ENCODE measurements at places on chromosomes 16 and 17.
A peak's percentile ranks its signal among the peaks of the same experiment; 100 is the strongest.

DNA sequence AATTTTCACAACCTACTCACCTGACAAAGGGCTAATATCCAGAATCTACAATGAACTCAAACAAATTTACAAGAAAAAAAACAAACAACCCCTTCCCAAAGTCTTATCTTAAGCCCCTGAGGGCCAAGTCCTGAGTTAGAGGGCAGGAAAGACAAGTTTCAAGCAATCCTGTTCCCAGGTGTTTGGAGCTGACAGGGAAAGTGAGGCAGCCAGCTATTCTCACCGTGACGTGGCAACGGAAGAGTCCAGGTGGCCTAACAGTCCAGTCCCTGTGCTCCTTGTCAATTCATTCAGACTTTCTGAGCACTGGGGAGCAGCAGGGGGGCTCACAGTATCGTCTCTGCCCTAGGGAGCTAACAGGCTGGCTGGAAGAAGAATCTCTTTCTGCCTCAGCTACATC, 89.7 kb upstream of the RCVRN start:
- DNase-seq = no peak

- DNase-seq = no peak
Observed at GRCh38 chr16:6827931-6828330, 504.7 kb upstream of the RBFOX1 start.

GRCh38 chr17:78763561-78763960, 18.5 kb downstream of the CYTH1 start:
- DNase-seq = peak; percentile 82

GRCh38 chr17:78340183-78340955, 19.5 kb downstream of the SOCS3 start:
- peak; percentile 52 for DNase-seq

- peak; percentile 20 for DNase-seq
Observed at GRCh38 chr17:42111871-42112551, 503 bp downstream of the DHX58 start.

DNA sequence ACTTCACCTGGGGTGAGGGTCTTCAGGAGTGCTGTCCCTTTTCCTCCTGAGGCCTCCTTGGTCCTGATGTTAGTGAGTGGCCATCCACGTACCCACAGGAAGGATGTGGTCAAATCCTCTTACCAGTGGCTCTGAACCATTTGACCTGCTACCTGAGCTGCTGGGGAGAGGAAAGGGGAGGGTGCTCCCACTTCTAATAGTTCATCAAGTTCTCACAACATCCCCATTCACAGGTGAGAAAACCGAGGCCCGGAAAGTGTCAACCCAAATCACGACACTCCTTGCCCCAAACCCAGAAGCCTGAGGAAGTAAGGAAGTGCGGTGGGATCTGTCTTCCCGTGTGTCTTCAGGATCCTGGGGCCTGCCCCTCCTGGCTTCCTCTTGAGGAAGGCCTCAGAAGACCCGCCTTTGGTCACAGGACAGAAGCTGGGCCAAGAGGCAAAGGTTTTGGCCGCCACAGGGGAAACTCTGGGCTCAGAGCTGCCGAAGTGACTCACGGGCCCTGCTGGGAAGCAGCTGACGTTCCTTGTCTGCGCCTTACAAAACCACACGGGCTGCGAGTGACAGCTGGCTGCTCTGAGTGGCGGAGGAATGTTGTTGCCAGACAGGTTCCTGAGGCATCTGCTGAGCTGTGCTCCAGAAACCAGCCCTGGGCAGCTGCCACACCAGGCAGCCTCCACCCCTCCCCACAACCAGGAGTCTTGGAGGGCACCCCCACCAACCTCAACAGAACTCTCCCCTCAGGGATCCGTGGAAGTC, 13.9 kb upstream of the KIFC3 start:
- DNase-seq = peak; percentile 85

DNA sequence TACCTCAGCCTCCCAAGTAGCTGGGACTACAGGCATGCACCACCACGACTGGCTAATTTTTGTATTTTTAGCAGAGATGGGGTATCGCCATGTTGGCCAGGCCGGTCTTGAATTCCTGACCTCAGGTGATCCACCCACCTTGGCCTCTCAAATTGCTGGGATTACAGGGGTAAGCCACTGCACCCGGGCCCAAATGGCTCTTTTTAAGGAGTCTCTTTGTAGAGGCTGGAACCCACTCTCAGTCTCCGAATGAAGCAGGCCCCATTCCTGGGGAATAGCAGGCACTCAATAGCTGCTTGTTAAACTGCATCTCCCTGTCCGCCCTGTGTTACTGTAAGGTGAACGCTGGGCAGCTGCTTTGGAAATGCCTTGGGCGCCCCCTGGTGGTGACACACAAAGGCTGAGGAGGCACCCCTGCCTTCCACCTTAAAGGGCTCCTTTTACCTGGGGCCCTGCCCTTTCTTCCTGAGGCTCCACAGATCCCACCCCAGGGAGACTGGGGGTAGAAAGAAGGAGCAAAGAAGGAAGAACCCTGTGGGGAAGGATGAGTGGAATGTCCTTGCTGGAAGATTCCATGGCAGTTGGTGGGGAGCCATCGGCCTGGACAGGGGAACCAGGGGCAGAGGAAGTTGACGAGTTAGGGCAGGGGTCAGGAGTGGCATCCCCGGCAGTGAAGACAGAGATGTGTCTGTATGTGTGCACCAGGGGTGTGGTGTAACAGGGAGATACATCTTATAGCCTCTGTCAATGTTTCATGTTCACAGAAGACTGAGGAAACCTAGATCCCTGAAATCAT, 6.1 kb upstream of the SP2 start:
- peak; percentile 71 for DNase-seq

DNA sequence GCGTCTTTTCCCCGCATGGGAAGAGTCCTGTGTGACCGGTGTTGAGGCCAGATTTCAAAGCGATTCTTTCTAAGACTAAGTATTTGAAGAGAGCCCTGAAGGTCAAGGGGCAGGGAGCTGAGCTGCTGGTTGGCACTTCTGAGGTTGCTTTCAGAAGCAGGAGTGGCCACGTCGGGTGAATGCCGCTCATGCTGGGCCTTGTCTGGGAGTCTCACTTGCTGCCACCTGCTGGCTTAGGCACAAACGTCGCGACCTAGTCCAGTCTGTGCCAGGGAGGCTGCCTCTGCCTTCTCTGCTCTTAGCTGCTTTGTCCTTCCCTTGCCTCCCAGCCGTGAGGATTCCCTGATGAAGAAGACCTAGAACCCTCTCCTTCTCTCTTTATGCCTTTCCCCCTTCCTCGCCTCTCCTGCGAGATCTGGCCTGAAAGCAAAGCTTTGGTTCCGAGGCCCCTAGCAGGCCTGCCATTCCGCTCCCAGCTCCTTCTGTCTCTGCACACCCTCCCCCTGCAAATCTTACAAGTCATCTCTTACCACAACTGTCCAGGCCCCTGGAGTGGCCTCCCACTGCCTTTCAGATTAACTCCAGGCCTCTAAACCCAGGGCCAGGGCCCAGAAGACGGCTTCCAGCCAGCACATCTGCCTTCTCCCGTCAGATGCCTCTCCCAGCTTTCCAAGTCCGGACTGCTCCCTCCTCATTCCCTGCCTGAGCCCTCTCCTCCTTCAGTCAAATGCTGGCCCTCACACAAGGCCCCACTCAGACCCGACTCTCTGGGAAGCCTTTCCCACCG, 11.4 kb downstream of the CTNS start:
- DNase-seq = peak; percentile 52

- no peak for DNase-seq
Observed at GRCh38 chr16:88543230-88543813, 26.9 kb upstream of the ZC3H18 start.

GRCh38 chr17:45702666-45703266, 81.4 kb upstream of the CRHR1 start:
- no peak for DNase-seq

GRCh38 chr17:81241648-81242420, 2.7 kb downstream of the NDUFAF8 start:
- peak; percentile 22 for DNase-seq

Data from fibroblast of skin of right quadriceps (primary cell).